Activated CD4-positive, alpha-beta T cell treated with anti-CD3 and anti-CD28 coated beads for 48 hours (primary cell): ENCODE measurements at places on chromosomes 6 and 20.
A peak's percentile ranks its signal among the peaks of the same experiment; 100 is the strongest.

DNA sequence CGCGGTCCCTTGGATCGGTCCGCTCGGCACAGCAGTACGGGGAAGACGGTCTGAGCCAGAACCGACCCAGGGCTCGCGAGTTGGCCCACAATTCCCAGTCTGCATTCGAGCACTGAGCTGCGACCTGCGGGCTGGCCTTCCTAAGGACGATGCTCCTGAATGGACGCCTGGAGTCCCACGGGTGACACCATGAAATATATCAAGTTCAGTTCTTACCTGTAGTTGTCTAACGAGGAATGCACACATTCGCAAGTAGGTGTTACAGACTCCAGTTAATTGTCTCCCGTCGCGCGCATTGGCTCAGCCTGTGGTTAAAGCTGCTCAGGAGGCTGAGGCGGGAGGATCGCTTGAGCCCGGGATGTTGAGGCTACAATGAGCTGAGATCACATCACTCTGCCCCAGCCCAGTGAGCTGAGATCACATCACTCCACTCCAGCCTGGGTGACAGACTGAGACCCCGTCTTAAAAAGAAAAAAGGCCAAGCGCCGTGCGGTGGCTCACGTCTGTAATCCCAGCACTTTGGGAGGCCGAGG lies 802 bp downstream of the PEX7 start:
- peak; percentile 22 for DNase-seq

DNA sequence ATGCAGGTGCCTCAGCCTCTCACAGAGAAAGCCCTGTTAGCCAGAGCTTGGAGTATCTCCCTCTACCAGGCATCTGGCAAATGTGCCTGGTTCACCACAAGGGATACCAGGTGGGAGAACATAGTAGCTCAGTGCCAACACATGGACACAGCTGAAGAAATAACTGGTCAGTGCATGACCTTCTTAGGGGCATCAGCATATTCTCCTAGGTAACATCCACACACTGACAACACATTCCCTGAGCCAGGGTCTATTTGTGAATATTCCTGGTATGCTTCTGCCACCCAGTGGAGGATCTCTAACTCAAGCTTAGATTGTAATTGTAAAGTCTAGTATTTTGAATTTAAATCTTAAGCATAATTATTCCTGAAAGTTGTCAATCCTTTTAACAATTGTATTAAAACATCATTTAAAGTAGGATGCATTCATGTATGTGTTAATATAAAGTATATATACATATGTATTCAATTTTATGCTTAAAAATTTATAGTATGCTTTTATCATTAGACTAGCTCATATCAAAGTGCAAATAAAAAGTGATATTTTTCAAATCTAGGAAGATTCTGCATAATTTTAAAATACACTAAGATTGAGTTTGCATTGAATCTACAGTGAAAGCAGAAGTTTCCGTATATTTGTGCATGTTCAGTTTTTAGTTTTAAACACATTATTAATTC lies 45.3 kb upstream of the COL21A1 start:
- peak; percentile 6 for DNase-seq

DNA sequence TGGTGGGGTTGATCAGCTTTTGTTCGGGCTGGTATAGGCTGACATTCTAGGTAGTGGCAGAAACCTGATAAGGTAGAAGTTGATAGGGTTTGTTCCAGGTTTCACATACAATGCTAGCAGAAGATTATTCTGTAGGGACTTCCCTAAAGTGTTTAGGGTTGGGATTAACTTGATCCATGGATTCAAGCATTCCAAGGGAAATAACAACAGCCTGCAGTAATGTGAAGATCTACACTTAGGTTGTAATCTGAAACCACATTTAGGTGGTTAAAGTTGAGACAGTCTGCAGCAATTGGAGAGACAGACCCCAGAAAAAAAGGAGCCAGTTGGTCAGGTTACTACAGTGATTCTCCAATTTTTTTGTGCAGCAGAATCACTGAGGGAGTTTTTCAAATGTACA lies 56.1 kb downstream of the GJA1 start:
- no peak for DNase-seq

DNA sequence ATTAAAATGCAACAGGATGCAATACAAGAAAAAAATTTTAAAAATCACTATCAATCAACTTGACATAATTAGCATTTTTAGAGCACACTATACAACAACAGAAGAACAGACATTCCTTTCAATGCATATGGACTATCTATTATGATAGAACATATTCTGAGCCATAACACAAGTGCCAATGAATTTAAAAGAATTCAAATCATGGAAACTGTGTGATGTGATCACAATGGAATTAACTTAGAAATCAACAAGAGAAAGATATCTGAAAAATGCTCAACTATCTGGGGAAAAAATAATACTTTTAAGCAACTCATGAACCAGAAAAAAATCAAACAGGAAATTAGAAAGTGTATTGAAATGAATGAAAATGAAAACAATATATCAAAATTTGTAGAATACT lies 106.3 kb downstream of the ADTRP start:
- no peak for DNase-seq
